ENCODE measurements at places on chromosomes 6 and 20. TPM values are rescaled to one million over a fixed set of nuclear protein-coding genes. Genes with fewer than 3 reads are reported as not detected.

The HSPA12B gene
- under 0.01 TPM for total RNA-seq

The TBX18 gene
- 3.0 TPM for total RNA-seq

The MAFB gene
- total RNA-seq: 0.64 TPM

The BPIFA1 gene
- total RNA-seq: not detected

The PANK2 gene
- total RNA-seq: 64.8 TPM

The OPRL1 gene
- total RNA-seq: 1.7 TPM

The JAG1 gene
- 12.1 TPM for total RNA-seq

The LY6G6F gene
- total RNA-seq: not detected

The RAB44 gene
- total RNA-seq: under 0.01 TPM

The DNPH1 gene
- total RNA-seq: 21.6 TPM

The EDN1 gene
- total RNA-seq: 2.9 TPM

The LPIN3 gene
- 5.6 TPM for total RNA-seq

The DSP gene
- 28.1 TPM for total RNA-seq

The ERVFRD-1 gene
- not detected for total RNA-seq

The PTGIS gene
- total RNA-seq: 6.1 TPM

The WFDC12 gene
- total RNA-seq: not detected

The PHACTR3 gene
- not detected for total RNA-seq

The KCNG1 gene
- 3.0 TPM for total RNA-seq

The TNFRSF6B gene
- 31.5 TPM for total RNA-seq

The NMBR gene
- not detected for total RNA-seq

The BPIFB1 gene
- total RNA-seq: not detected

The LHFPL5 gene
- total RNA-seq: not detected

The FLRT3 gene
- total RNA-seq: 2.6 TPM

The CCN2 gene
- 177 TPM for total RNA-seq

The PCK1 gene
- not detected for total RNA-seq

The ZFAND3 gene
- total RNA-seq: 17.7 TPM

The BFSP1 gene
- total RNA-seq: 2.9 TPM

The SUPT3H gene
- total RNA-seq: 10.0 TPM

The ACTL10 gene
- 1.7 TPM for total RNA-seq

The QKI gene
- 153 TPM for total RNA-seq

The TAGAP gene
- total RNA-seq: not detected

The C6orf163 gene
- 2.9 TPM for total RNA-seq

The ECT2L gene
- not detected for total RNA-seq

The OOEP gene
- total RNA-seq: under 0.01 TPM

The CLIC5 gene
- not detected for total RNA-seq

The EYA2 gene
- not detected for total RNA-seq

The TRAPPC3L gene
- not detected for total RNA-seq

The JPH2 gene
- total RNA-seq: 50.5 TPM

The PI16 gene
- total RNA-seq: under 0.01 TPM

The FAM210B gene
- total RNA-seq: 38.0 TPM

The OTOR gene
- not detected for total RNA-seq

All from fibroblast of villous mesenchyme (primary cell).